Stimulated activated naive B cell treated with anti-CD40 and anti-IgM and Interleukin-4, amounts not matched to agents 10 μg/mL and 1 μg/mL and 100 μg/mL, for 72 hours (primary cell): ENCODE measurements at places on chromosomes 4 and X.

GRCh38 chr4:167616476-167616875, 382.2 kb upstream of the SPOCK3 start:
- DNase-seq, result no peak

GRCh38 chr4:84597450-84597849, 14.5 kb downstream of the CDS1 start:
- DNase-seq, result no peak

DNA sequence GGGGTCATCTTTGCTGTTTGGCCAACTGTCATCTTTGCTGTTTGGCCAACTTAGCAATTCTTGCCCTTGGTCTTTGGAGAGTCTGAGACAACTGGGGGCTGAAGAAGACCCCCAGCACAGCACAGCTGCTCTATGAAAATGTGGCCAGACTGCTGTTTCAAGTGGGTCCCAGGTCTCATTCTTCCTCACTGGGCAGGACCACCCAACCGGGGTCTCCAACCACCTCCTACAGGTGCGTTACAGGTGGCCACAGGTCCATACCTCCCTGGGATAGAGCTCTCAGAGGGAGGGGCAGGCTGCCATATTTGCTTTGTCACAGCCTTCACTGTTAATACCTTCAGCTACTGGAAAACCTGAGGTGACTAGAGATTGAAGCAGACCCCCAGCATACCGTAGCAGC, 82.1 kb upstream of the TCEAL2 start:
- no peak for DNase-seq

DNA sequence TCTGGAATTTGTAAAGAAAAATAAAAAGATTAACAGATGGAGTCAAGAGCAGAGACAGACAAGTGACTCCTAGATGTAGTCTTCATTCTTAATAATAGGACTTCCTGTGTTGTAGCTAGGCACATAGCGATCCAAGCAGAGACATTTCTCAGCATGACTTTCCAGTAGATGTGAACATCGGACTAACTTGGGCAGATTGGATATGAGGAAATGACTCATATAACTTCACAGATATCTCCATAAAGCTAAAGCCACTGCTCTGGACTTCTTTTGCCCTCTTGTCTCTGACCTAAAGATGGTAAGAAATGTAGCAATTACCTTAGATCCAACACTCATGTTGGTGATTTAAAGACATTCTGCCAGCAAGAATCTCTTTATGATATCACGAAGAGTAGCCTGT, 131.7 kb downstream of the EPHA5 start:
- DNase-seq, result no peak

DNA sequence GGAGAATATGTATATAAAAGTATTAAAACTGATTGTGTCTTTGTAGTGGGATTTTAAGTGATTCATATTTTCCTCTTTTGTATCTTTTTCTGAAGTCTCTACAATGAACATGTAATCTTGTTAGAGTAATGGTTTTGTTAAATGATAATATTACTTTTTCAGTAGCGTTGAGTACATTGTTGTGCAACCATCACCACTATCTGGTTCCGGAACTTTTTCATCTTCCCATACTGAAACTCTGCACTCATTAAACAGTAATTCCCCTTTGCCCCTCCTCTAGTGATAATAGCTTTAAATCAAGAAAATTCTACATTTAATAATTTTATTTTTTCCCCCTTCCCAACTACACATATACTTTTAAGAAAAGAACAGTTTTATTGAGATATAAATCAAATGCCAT, 23.3 kb downstream of the SHROOM3 start:
- no peak for DNase-seq

GRCh38 chr4:78601013-78601412, 49.4 kb downstream of the ANXA3 start:
- no peak for DNase-seq

- DNase-seq, result no peak
Observed at GRCh38 chr4:54505362-54505761, 152.4 kb upstream of the KIT start.

GRCh38 chr4:54745031-54745770, 87.4 kb downstream of the KIT start:
- DNase-seq, result no peak

DNA sequence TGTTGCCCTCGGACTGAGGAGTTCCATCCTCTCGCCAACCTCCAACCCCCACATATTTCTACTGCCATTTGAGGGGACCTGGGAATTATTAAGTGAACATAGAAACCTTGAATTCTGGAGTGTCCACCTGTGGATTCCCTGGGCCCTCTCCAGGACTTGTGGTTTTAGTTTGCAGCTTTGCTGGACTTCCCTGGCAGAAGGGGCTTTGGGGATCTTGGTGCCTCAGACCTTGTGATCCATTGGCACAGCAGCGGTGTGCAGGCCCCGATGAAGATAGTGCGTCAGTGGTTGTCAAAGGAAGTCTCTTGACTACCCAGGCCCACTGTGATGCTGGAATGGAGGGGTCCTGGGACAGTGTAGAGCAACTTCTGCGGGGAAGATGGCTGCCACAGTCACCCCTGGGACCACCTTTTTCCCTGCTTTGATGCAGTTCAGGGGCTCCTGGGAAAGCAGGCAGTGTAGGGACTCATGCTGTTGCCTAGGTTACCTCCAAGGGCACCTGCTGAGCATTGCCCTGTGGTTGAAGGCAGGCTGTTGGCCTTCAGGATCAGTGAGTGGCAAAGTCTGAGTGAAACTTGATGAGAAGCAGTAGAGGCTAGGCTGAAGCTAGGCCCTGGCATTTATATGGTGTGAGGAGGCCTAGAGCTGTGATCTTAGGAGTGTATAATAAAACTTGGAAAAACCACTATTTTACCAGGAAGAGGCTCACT, 2.2 kb downstream of the SLC16A2 start:
- DNase-seq, result no peak

- DNase-seq, result no peak
Observed at GRCh38 chr4:52612341-52612740, 46.8 kb downstream of the USP46 start.

- no peak for DNase-seq
Observed at GRCh38 chr4:157170321-157170720, 50.2 kb upstream of the GRIA2 start.

DNA sequence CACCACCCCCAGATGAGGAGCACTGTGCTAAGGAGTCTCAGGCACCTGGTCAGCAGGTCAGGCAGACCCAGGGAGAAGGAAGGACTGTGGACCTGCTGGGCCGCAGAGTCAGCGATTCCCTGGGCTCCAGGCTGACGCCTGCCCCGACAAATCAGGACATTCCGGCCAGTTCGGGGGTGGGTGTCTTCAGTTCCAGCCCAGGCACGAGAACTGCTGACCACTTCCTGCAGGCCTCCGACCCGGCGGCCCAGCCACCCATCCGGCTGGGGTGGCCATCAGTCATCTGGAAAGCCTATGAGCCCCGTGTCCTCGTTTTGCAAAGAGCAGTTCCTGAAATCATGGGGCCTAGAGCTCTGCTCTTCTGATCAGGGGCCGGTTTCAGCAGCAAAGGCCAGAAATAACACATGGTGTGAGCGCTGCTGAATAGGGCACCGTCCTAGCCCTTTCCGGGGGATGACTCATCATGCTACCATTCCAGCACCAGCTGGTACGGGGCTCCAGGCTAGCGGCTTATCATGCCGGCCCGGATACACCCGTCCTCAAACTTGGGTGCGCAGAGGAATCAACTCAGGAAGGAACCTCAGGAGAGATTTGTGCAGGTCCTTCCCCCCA, 7.8 kb upstream of the SH3TC1 start:
- peak; percentile 40 for DNase-seq
